Fibroblast of skin of left biceps (primary cell): ENCODE measurements at places on chromosomes 3 and 15.

- no peak for DNase-seq
Measured at GRCh38 chr3:177199206-177199760, 2.0 kb upstream of the TBL1XR1 start.

GRCh38 chr3:185728630-185729336, 96.1 kb downstream of the IGF2BP2 start:
- peak; percentile 31 for DNase-seq

- no peak for DNase-seq
Measured at GRCh38 chr15:74228723-74229081, 7.4 kb upstream of the CCDC33 start.

DNA sequence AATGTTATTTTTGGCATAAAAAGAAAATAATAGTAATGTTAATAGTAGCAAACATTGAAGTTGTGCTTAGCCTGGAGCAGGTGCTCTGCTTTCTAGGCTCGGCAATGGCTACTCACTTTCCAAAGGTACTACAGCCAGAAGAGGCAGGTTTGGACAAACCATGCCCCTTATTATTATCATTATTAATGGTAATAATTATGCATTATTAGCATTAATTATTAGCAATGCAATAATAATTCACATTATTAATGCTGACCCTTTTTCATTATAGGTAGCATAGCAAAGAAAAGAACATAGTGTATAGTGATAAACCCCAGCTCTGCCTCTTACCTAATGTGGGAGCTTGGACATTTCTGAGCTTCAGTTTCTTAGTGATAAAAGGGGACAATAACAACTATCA, 171.4 kb downstream of the EDEM1 start:
- no peak for DNase-seq

GRCh38 chr15:90001062-90001682, at the start of gene ZNF710:
TSS of gene ZNF710 (plus strand) at chr15:90001324. CDS start at chr15:90067138, 65,814 bp downstream.
- peak; percentile 51 for DNase-seq

GRCh38 chr15:32818758-32819447, 101.1 kb downstream of the GREM1 start:
- DNase-seq = peak; percentile 98

DNA sequence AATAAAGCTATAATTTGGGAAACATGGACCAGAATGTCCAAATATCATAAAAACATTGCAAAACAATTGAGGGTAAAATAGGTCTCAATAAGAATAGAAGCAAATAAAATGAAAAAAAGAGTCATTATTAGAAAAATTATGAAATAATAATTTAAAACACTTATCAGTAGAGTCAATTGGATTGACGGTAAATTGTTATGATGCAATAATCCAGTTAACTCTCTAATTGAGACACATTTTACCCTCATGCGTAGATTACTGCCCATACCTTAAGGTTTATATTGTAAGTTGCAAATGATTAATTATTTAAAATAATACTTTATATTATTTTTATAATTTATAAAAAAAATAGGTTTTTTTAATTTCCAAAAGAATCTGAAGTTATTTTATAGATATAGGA, 73.4 kb upstream of the POU1F1 start:
- no peak for DNase-seq

DNA sequence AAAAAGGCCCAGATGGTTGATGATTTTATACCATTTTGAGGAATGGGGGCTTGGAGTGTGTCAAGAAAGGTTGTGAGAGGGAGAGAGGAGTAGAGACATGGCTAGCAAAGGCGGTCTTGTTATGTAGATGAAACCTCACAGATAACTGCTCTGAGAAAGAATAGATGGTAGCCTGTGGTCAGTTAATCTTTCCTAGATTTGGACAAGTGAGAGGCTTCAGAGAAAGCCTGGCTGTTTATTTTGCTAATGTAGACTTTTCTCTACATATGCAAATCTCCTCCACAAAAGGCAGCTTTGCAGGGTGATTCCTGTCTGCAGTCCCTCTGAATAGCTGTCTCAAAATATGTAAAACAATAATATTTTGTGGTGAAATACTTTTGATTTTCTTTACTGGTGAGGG, 177.3 kb downstream of the OTOL1 start:
- no peak for DNase-seq

DNA sequence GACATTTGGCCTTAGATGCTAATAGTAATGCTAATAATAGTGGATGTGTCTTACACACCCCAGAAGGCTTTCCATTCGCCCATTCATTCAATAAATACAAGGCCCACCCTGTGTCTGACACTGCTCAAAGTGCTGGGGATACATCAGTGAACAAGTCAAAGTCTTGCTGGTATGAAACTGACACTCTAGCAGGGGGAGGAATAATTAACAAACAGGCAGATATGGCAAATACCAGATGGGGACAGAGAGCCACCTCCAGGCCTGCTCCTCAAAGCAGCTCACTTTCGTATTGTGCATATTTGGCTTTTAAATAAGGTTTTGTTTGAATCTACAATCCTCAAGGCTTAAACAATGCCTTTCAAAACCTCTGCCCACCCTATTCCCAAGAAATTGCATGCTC, 28.3 kb upstream of the LYZL4 start:
- DNase-seq = no peak

DNA sequence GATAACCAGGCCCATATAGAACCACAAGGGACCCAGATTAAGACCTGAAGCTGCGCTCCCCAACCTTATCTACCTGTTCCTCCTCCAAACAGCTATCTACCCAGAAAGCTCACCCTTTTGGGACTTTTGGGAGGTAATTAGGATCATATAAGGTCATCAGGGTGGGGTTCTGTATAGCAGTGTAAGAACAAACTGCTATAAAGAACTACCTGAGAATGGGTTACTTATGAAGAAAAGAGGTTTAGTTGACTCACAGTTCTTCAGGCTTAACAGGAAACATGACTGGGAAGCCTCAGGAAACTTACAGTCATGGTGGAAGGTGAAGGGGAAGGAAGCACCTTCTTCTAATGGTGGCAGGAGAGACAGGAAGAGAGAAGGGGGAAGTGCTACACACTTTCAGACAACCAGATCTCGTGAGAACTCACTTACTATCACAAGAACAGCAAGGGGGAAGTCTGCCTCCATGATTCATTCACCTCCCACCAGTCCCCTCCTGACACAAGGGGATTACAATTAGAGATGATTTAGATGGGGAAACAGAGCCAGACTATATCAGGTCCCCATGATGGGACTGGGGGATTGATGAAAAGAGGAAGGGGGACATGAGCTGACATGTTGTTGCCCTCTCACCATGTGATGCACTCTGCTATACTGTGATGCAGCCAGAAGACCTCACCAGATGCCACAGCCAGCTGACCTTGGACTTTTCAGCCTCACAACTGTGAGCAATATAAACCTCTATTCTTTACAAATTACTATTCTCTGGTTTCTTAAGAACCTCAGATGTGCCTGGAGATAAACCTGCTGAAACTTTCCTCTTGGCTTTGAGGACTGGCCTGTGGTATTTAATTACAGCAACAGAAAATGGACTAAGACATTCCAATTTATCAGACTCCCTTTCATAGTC, 15.3 kb upstream of the FMN1 start:
- no peak for DNase-seq

DNA sequence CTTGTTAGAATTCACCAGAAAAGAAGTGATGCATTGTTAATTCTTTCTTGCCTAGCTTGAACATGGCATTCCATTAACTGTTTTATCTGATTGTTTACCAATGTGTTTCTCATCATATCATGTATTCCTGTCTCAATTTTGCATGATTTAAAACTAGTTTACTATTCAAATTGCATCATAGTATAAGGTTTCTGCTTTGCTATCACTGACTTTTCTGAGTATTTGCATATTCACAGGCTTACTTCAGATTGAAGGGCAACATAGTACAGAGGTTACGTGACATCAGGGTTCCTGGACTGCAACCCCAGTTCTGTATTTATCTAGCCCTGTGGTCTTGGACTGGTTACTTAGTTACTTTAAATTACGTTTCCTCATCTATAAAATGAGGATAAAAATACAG, 561.8 kb downstream of the FGF12 start:
- DNase-seq = no peak

- no peak for DNase-seq
Measured at GRCh38 chr15:98657721-98658120, 9.4 kb downstream of the IGF1R start.
